ENCODE measurements at places on chromosomes 1 and 21. TPM values are rescaled to one million over a fixed set of nuclear protein-coding genes. Genes with fewer than 3 reads are reported as not detected.
A peak's percentile ranks its signal among the peaks of the same experiment; 100 is the strongest.

DNA sequence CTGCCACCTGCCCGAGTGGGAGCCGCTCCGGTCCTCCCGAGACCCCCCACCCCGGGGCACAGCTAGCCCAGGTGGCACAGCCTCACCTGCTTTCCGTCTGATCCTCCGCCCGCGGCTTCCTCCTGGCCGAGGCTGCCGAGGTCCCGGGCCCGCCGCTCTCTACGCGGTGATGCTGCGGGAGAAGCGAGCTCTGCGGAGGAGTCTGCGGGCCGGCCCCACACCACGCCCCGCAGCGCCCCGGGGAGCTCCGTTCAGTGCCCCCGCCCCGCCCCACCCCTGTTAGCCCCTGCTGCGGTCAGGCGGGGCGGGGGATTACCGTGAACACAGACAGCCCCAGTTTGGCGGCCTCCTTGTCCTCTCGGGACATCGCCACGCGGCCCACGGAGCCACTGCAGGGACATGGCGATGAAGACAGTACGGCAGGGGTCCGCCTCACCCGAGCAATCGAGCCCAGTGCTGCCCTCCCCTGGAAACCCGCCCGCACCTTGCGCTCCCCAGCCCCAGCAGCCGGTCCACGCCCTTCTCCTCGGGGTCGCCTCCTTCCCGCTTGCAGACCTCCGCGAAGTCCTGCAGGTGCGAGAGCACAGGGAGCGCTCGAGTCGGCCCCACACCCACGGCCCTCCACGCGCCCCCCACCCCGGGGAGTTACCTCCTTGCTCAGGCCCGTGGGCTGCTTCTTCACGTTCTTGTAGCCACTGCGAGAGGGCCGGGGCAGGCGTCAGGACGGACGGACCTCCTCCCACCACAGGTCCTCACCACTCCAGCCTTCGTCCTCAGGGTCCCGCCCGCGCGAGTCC lies 933 bp downstream of the C1orf35 start:
- DNase-seq, result peak; percentile 63
- H3K4me1 ChIP-seq, result peaks cover 24% of the 10 kb centered on the region
- H3K4me3 ChIP-seq, result peak overlapping the region; percentile 91
- H3K27me3 ChIP-seq, result no peaks in the 10 kb centered on the region
- H3K36me3 ChIP-seq, result peaks cover 3% of the 10 kb centered on the region

GRCh38 chr1:147757015-147757990 lies 3.1 kb downstream of the GJA5 start:
- peaks cover 19% of the 10 kb centered on the region for H3K4me1 ChIP-seq
- no peak for DNase-seq
- H3K4me3 ChIP-seq, result no peak overlapping the region
- peak overlapping the region; percentile 49 for H3K27ac ChIP-seq

DNA sequence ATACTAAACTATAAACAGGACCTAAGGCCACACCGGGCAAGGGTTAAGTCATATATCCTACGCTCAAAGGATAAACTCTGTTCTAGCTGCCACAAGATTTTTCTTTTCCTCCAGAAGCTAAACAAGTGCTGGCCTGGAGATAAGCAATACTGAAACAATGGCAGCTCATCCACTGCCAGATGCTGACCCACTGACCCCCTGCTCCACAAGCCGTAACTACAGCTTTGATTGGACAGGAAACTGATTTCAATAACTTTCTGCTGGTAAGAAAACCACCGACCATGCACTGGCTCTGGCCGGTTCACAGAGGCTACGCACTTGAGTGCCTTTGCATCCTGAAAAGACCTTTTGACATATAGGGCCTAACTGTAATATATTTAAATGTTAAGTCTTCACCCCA lies 51.3 kb upstream of the PLA2G2C start:
- DNase-seq, result no peak
- H3K4me3 ChIP-seq, result no peak overlapping the region
- peaks cover 8% of the 10 kb centered on the region for H3K4me1 ChIP-seq
- H3K27me3 ChIP-seq, result peaks cover 76% of the 10 kb centered on the region

ATAD3C gene
- 2.9 TPM for total RNA-seq

DNA sequence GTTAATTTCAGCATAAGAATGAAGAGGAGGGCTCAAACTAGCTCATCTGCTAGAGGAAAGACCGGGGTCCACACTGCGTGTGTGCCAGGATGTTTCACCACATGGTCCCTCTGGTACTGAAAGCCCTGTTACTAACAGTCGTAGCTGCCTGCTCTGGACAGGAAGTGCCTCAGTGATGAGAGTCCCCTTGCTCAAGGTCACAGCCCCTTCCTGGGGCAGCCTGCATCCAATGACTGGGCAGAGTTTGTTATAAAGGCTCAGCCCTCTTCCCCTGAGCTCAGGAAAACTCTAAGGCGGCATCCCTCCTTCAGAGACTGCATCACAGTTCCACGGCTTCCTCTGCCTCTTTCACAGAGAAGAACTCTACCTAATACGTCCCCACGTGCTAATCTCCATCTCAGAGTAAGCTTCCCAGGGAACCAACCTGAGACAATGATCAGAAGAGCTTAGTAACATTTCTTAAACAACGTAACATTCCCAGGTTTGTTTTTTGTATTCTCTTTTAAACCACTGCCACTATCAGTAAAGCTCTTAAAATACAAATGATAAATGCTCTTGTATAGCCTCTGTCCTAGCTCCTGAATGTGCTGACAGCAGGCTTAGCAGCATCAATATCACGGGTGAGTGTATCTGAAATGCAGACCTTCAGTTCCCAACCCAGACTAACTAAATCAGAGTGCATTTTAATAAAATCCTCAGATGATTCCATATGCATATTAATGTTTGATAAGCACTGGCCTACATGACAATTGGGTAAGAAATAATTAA lies 38.0 kb upstream of the ATP1A1 start:
- H3K27ac ChIP-seq, result no peak overlapping the region
- peaks cover 3% of the 10 kb centered on the region for H3K36me3 ChIP-seq
- peaks cover 7% of the 10 kb centered on the region for H3K27me3 ChIP-seq
- DNase-seq, result no peak
- H3K4me1 ChIP-seq, result peaks cover 15% of the 10 kb centered on the region

GRCh38 chr1:111509997-111510375 lies 6.6 kb upstream of the ADORA3 start:
- H3K4me3 ChIP-seq, result no peak overlapping the region
- DNase-seq, result no peak
- H3K4me1 ChIP-seq, result peaks cover 40% of the 10 kb centered on the region
- no peaks in the 10 kb centered on the region for H3K27me3 ChIP-seq

BSND gene
- 0.07 TPM for total RNA-seq
